ENCODE measurements at places on chromosomes 11 and 22.
A peak's percentile ranks its signal among the peaks of the same experiment; 100 is the strongest.

GRCh38 chr22:23431337-23432072 is 148.6 kb downstream of the IGLL1 start:
- no peaks in the 10 kb centered on the region for H3K27me3 ChIP-seq
- DNase-seq, result no peak
- no peak overlapping the region for H3K27ac ChIP-seq

GRCh38 chr11:57377107-57377506 is 3.8 kb downstream of the PRG3 start:
- H3K27ac ChIP-seq, result no peak overlapping the region
- H3K4me3 ChIP-seq, result no peak overlapping the region
- no peak for DNase-seq
- H3K4me1 ChIP-seq, result no peaks in the 10 kb centered on the region
- no peaks in the 10 kb centered on the region for H3K27me3 ChIP-seq
- no peaks in the 10 kb centered on the region for H3K36me3 ChIP-seq

GRCh38 chr11:71060391-71060791 is 192.0 kb downstream of the SHANK2 start:
- DNase-seq, result no peak
- H3K4me3 ChIP-seq, result no peak overlapping the region
- H3K27ac ChIP-seq, result no peak overlapping the region
- no peaks in the 10 kb centered on the region for H3K36me3 ChIP-seq
- H3K4me1 ChIP-seq, result no peaks in the 10 kb centered on the region

DNA sequence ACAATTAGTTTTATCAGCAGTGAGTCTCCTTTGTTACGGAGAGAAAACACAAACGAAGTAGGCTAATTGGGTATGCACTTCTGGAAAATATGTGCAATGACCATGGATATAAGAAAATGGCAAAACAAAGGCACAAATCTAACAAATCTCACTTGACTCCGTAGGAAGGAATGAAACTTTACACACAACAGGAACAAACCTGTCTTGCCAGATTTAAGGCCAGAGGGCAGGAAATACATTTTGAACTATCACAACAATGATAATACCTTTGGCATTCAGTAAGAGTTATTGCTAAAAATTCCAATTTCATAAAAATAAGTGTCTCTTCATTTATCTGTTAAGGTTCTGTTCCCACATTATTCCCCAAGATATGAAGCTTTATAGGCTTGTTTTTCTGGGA is 36.6 kb downstream of the SLC25A17 start:
- no peak overlapping the region for H3K4me3 ChIP-seq
- DNase-seq, result no peak
- H3K27ac ChIP-seq, result no peak overlapping the region
- no peaks in the 10 kb centered on the region for H3K4me1 ChIP-seq
- H3K27me3 ChIP-seq, result no peaks in the 10 kb centered on the region
- peaks cover 55% of the 10 kb centered on the region for H3K36me3 ChIP-seq

GRCh38 chr11:121717296-121717695 is 264.5 kb upstream of the SORL1-AS1 start:
- DNase-seq, result no peak
- no peaks in the 10 kb centered on the region for H3K4me1 ChIP-seq
- no peak overlapping the region for H3K27ac ChIP-seq
- no peaks in the 10 kb centered on the region for H3K36me3 ChIP-seq
- peaks cover 3% of the 10 kb centered on the region for H3K27me3 ChIP-seq

- H3K4me1 ChIP-seq, result peaks cover 59% of the 10 kb centered on the region
- H3K27ac ChIP-seq, result no peak overlapping the region
Observed at GRCh38 chr22:46077669-46078099, 72.6 kb upstream of the PPARA start.

DNA sequence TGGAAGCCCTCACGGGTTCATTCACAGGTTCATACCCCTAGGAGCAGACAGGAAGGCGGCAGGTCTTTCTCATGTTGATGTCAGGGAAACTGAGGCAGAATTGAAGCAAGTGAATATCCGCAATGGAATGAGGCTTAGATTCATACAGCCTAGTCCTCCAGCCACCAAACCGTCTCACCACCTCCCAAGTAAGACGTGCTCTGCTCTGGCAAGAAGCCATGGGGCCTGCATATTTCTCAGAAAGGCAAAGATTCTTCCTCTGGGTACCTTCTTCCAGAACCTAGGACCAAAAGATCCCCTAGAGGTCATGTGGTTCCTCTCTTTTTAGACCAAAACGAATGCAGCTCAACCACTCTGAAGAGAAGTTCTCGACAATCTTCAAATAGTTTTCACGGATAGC is 1.7 kb downstream of the AP1B1 start:
- no peaks in the 10 kb centered on the region for H3K27me3 ChIP-seq
- H3K36me3 ChIP-seq, result peaks cover 25% of the 10 kb centered on the region
- no peak for DNase-seq
- no peak overlapping the region for H3K27ac ChIP-seq

- peaks cover 38% of the 10 kb centered on the region for H3K27me3 ChIP-seq
- no peaks in the 10 kb centered on the region for H3K4me1 ChIP-seq
- DNase-seq, result no peak
- no peak overlapping the region for H3K27ac ChIP-seq
- H3K36me3 ChIP-seq, result no peaks in the 10 kb centered on the region
Observed at GRCh38 chr11:78961247-78961646, 386.6 kb upstream of the NARS2 start.

DNA sequence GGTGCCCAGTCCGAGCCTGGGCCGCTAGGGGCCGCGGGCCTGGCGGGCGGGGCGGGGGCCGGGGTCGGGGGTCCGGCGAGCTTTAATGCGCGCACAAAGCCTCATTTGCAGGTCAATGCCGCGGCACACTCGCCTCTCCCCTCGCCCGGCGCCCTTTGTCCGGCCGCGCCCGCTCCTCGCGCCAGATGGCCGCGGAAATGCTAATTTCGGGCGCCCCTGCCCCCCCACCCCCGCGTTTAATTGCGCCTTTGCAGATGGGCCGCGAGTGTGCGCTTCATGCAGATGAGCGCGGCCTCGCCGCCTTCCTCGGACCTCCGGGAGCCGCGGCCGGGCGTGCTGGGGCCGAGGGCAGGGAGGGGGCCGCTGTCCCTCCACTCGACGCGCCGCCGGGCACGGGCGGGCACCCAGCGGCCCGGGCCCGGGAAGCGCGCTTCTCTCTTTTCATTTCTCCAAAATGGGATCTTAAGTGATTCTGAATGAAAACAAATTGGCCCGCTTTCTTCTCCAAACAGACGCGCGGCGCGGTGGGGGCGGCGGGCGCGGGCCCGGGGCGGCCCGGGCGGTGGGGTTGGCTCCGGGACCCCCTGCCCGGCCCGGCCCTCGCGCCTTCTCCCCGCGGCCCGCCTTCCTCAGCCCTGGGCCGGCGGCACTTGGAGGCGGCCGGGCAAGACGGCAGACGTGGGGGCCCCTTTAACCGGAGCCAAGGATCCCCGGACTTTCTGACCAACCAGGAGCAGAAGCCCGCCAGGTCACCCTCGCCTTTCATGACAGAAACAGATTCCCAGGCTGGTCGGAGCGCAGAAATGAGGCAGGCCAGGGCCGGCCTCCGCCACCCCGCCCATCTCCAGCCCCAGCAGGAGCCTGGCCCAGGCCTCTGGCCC is 22.9 kb downstream of the CDKN1C start:
- H3K36me3 ChIP-seq, result no peaks in the 10 kb centered on the region
- H3K4me1 ChIP-seq, result no peaks in the 10 kb centered on the region
- H3K4me3 ChIP-seq, result no peak overlapping the region

DNA sequence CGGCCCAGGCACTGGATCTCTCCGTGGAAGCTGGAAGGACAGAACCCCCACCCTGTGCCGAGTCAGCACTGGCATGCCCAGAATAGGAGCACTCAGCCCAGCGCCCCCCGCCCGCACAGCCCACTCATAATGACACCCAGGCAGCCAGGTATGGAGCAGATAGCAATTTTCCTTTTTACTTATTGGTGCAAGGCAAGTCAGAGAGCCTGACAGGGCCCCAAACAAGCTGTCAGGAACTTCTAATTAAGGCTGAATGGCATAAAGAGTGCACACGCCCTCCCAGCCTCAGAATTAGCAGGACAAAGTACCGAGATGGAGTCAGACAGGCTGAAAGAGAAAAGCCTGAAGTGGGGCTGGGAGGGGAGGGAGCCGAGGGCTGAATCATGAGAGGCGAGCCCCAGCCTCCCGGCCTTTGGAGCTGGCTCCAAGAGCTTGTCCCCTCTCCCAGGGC is 76.9 kb downstream of the DSCAML1 start:
- H3K4me3 ChIP-seq, result no peak overlapping the region
- H3K27me3 ChIP-seq, result no peaks in the 10 kb centered on the region
- H3K4me1 ChIP-seq, result no peaks in the 10 kb centered on the region
- DNase-seq, result no peak
- no peaks in the 10 kb centered on the region for H3K36me3 ChIP-seq

GRCh38 chr11:130431331-130431773 is 2.9 kb upstream of the ADAMTS8 start:
- no peak overlapping the region for H3K4me3 ChIP-seq
- no peak overlapping the region for H3K27ac ChIP-seq
- H3K36me3 ChIP-seq, result no peaks in the 10 kb centered on the region
- peak; percentile 74 for DNase-seq
- H3K27me3 ChIP-seq, result peaks cover 27% of the 10 kb centered on the region

- no peak overlapping the region for H3K4me3 ChIP-seq
- no peak overlapping the region for H3K27ac ChIP-seq
- H3K36me3 ChIP-seq, result peaks cover 3% of the 10 kb centered on the region
- H3K4me1 ChIP-seq, result no peaks in the 10 kb centered on the region
Observed at GRCh38 chr22:46865052-46865434, 102.6 kb downstream of the TBC1D22A start.

DNA sequence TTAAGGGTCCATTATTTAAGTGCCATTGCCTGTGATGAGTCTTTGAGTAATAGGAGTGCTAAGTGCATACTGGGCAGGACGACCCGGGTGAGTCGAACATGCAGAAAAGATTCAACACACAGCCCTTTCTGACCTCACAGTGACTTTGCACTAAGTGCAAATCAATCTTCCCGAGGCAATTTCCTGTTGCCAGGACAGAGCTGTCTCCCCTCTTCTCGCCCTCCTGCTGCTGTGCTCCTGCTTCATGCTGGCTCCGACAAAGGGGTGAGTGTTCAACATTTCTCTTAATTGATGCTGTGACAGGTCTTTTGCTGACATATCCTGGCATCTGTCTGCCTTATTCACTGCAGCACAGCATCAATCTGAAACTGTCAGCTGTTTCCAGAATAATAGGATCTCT is 42.0 kb downstream of the MCHR1 start:
- no peak overlapping the region for H3K4me3 ChIP-seq
- H3K27ac ChIP-seq, result peak overlapping the region; percentile 15
- DNase-seq, result no peak
- no peaks in the 10 kb centered on the region for H3K36me3 ChIP-seq
- H3K27me3 ChIP-seq, result no peaks in the 10 kb centered on the region
- H3K4me1 ChIP-seq, result peaks cover 25% of the 10 kb centered on the region

- no peak overlapping the region for H3K27ac ChIP-seq
- H3K36me3 ChIP-seq, result no peaks in the 10 kb centered on the region
- H3K4me1 ChIP-seq, result no peaks in the 10 kb centered on the region
- H3K27me3 ChIP-seq, result peaks cover 4% of the 10 kb centered on the region
- no peak for DNase-seq
- H3K4me3 ChIP-seq, result no peak overlapping the region
Observed at GRCh38 chr22:41987276-41987675, 11.3 kb upstream of the WBP2NL start.

DNA sequence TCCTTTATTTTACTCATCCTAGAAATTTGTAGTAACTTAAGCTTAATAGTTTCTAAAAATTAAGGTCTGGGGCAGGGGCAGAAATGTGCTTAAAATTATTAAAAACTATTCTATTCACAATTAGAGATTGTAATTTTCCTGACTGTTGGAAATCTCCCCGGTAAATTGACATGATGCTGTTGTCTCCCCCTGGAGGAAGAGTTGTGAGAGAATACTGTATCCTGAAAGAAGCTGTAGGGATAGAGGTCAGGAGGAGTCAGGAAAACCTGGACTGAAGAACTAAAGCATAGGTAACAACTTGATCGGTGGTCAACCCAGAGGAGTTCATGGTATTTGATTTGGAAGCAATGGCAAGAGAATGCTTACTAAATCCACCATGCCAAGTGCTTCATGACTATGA is 16.2 kb upstream of the ESAM start:
- no peak for DNase-seq
- H3K36me3 ChIP-seq, result no peaks in the 10 kb centered on the region
- H3K27ac ChIP-seq, result no peak overlapping the region

- no peaks in the 10 kb centered on the region for H3K27me3 ChIP-seq
- no peaks in the 10 kb centered on the region for H3K4me1 ChIP-seq
- H3K36me3 ChIP-seq, result peaks cover 70% of the 10 kb centered on the region
- no peak for DNase-seq
- no peak overlapping the region for H3K4me3 ChIP-seq
Observed at GRCh38 chr11:72309641-72310040, 65.7 kb upstream of the PHOX2A start.

DNA sequence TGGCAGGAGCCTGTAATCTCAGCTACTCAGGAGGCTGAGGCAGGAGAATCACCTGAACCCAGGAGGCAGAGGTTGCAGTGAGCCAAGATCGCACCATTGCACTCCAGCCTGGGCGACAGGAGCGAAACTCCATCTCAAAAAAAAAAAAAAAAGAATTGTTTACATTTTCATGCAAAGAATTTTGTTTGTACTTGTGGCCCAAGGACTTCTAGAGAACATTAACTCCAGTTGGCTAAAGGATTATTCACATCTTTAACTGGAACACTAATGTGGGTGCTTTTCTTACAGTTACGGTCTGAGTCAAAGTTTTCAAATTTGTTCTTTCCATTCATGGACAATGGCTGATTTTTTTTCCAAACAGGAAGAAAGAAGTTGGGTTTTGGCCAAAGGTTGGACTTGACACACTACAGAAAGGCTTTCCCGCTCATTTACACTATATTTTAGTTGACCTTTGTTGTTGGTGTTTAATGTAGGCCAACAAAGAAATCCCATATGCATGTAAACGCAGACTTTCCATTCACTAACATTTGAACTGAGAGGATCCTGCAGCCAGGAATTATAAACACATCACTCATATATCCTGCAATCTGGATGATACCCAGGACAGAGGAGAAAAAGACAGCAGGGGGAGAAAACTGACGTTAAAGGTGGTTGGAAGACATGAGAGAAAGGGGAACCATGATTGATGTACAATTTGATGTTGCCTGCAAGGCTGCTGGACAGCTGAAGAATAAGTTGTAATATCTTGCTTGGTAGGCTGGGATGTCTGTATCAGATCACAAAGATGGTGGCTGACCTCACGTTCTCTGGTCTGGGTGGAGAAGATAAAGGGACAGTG is 13.1 kb downstream of the POU2AF1 start:
- no peaks in the 10 kb centered on the region for H3K4me1 ChIP-seq
- H3K4me3 ChIP-seq, result no peak overlapping the region
- no peak for DNase-seq
- H3K36me3 ChIP-seq, result peaks cover 4% of the 10 kb centered on the region

- H3K4me1 ChIP-seq, result no peaks in the 10 kb centered on the region
- no peak overlapping the region for H3K27ac ChIP-seq
- no peaks in the 10 kb centered on the region for H3K36me3 ChIP-seq
- H3K4me3 ChIP-seq, result no peak overlapping the region
- peaks cover 8% of the 10 kb centered on the region for H3K27me3 ChIP-seq
Observed at GRCh38 chr22:25167834-25168601, 31.6 kb upstream of the CRYBB3 start.
